ENCODE measurements at places on chromosomes 7 and 10. TPM values are rescaled to one million over a fixed set of nuclear protein-coding genes. Genes with fewer than 3 reads are reported as not detected.

GRCh38 chr7:43037531-43037930 lies 74.9 kb upstream of the HECW1 start:
- no peak for DNase-seq

DNA sequence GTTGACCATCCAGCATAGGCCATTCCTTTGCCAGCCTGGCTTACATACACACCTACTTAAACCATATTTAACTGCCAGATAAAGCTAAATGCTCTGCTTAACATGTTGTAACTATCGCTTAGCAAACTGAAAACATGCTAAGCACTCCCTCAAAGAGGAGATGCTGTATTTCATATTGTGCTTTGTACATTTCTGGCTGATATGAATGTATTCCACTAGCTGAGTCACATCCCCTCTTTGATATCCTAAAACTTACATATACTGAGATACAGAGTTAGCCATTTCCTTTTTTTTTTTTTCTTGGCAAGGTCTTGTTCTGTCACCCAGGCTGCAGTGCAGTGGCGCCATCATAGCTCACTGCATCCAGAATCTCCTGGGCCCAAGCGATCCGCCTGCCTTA lies 99.4 kb downstream of the TPST1 start:
- no peak for DNase-seq

GRCh38 chr7:116948934-116949333 lies 4.4 kb upstream of the ST7 start:
- DNase-seq = no peak

GRCh38 chr7:69518705-69519077 lies 79.6 kb upstream of the AUTS2 start:
- no peak for DNase-seq

SPDYE2B gene
- not detected for total RNA-seq

KCNMA1 gene
- 94.3 TPM for total RNA-seq

C7orf33 gene
- not detected for total RNA-seq

DNA sequence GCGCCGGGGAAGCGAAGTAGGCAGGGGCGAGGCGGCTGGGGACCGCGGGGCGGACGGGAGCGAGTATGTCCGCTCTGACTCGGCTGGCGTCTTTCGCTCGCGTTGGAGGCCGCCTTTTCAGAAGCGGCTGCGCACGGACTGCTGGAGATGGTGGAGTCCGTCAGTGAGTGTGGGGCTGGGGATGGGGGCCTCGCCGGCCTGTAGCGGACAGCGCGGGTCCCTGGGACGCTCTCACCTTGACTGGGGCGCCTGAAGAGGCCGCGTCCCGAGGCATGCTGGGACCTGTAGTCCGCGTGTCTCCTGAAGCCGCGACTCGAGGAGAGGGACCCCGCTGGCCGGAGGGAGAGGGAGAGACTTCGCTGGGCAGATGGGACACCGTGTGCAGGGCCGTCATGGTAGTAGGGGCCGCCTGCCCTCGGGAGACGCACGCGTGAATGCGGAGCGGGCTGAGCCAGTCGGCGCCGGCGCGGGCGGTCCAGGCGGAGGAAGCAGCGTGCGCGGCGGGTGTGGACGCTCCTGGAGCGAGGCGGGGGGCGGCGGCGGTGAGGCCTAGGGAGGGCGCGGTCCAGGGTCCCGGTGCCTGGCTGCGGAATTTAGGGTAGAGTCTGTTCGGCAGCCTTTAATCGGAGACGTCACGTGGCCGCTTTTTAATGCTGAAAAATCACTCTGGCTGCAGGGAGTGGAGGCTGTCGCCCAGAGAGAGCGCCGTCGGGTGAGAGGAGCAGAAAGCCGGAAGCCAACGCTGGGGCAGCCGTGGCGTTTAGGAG lies at the start of gene NDUFB2:
NDUFB2 (plus strand) TSS at position 29 of the 767 bp plus-strand sequence; CDS start at position 66, 37 bp downstream.
- DNase-seq = no peak

CALML5 gene
- 102 TPM for total RNA-seq

- DNase-seq = peak; percentile 70
Observed at GRCh38 chr10:48896756-48897440, 42.7 kb downstream of the LRRC18 start.

DNA sequence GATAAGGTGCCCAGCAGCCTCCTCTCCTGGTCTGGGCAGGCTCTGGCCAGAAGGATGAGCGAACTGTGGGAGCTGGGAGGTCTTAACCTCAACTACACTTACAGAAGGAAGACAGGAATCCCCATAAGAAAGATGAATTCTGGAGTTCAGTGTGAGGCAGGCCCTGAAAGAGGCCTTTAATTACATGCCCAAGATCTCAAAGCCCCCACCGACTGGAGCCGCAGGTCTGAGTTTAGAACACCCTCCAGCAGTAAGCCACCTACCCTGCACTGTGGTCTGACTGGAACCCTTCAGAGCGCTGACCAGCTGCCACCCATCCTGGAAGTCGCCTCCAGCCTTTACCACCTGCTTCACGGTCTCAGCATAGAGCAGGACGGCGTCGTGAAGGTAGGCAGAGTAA lies 28.2 kb upstream of the ACSL5 start:
- no peak for DNase-seq

PDE1C gene
- total RNA-seq = 19.2 TPM

DNA sequence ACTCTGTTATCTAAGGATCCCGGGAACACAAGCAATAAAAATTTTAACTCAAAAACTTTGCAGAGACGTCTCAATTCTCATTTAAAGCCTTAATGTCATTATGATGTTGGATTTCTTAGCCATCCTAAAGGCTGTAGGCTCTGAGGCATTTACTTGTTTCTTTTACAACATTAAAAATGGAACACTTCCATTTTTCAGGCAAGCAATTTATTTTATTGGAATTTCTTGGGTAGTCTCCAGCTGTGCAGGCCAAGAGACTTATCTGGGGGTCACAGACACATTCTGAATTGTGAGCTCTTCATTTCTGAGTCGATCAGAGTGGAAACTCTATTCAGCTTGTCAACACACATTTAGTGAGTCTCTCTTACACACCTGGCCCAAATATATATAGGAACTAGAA lies 48.0 kb upstream of the KIF5B start:
- no peak for DNase-seq

GRCh38 chr10:5447056-5447455 lies 34.7 kb downstream of the NET1 start:
- DNase-seq = no peak

DNA sequence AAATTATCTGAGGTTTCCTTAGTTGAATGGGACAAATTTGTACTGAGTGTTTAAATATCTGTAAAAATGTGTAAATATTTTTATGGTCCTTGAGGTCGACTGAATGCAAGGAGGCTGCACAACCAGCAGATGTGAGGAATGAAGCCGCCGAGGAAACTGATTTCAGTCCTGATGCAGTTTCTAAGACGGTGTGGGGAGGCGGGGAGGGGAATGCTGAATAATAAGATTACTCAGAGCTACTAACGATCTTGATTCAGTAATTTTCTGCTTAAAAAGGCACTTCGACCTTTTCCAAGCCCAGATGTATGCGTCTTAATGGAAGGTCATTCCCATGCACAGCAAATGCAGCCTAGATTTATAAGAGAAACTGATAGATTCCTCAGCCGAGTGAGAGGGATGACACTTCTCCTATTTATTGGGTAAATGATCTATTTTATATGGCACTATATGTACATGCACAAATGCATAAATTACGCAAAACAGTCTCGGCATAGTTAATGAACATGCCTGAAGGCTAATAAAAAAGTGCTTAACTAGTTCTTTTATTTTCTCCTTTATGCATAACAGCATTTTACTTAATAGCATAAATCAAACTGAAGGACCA lies 167.6 kb upstream of the PITRM1 start:
- no peak for DNase-seq

GRCh38 chr7:18461785-18462467 lies 33.6 kb upstream of the HDAC9 start:
- DNase-seq = no peak

DNA sequence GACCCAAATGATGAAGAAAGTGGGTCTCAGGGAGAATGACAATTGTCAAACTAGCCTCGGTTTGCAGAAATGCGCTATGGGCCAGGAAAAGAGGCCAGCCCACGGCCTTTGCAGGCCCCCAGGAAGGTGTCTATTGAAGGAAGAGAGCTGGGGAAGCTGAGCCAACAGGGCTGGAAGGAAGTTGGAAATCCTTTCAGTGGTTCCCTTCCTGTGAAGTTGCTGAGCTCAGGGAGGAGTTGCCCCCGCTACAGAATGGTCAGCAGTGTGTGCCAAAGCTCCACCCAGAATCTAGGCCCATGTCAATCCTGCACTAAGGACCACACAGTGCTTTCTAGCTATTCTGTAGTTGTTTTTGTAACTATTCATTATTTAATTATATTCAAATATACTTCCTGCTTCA lies 91.6 kb upstream of the ANLN start:
- DNase-seq = no peak

DNA sequence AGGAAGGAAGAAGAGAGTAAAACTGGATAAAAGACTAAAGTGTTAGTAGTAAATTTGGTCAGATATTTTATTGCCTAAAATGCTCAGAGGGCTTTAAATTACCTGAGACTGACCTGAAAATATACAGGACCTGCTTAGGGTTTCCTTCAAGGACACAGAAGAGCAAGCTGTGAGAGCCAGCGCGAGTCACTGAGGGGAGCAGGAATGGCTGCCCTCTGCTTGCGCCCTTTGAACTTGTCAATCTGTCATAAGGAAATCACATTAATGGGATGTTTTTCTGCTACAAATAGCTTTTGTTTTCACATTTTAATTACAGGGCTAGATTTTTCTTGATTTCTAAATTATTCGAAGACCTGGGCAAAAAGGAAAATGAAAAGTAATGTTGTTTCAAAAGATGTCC lies 26.9 kb downstream of the DNAJB9 start:
- DNase-seq = no peak

DNA sequence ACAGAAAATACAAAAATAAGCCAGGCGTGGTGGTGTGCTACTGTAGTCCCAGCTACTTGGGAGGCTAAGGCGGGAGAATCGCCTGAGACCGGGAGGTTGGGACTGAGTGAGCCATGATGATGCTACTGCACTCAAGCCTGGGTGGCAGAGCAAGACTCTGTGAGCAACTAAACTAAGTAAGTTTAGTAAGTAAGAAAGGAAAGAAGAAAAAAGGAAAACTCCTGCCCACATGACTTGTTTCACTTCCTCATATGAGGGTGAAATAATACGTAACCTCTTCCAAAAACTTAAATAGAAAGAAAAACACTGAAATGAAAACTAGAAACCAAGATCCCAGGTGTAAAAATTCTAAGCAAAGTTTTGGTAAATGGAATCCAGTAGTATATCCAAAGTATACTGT lies 79.6 kb downstream of the LARP4B start:
- DNase-seq = no peak

CHST15 gene
- total RNA-seq = 27.0 TPM

HECTD2 gene
- total RNA-seq = 13.3 TPM

DNA sequence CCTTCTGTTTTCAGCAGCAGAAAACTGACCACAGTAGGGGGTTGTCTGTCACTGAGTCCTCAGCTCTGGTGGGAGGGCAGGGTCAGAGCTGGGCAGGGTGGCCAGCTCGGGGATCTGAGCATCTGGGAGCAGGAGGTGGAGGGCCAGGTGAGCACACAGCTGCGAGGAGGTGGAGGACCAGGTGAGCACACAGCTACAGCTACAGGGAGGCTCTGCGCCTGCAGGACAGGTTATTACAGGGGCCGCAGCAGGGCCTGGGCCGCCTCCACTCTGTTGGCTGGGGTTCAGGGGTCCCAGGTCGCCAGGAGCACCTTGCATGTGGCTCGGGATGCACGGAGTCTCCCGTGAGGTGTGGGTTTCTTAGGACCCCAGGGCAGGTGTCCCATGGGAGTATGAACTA lies 52.4 kb upstream of the PRKAR1B start:
- DNase-seq = no peak

DNA sequence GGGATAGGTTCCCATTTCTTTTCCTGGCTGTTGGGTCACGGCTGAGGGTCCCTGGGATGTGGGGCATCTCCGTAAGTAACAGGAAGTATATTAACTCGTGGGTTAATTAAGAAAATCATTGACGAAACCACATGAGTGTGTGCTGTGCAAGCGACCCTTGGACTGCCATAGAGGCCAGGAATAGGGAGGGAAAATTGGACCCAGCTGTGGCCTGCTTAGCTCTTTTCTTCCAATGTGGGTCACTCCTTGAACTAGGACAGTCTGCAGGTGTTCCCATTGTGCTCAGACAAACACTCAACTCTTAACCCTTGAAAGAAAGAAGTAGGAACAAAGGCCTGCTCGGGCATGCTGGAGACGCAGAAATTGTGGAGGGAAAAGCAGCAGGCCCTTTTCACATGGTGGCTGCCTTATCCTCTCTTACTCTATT lies 25.6 kb upstream of the PLEKHA1 start:
- no peak for DNase-seq

DNA sequence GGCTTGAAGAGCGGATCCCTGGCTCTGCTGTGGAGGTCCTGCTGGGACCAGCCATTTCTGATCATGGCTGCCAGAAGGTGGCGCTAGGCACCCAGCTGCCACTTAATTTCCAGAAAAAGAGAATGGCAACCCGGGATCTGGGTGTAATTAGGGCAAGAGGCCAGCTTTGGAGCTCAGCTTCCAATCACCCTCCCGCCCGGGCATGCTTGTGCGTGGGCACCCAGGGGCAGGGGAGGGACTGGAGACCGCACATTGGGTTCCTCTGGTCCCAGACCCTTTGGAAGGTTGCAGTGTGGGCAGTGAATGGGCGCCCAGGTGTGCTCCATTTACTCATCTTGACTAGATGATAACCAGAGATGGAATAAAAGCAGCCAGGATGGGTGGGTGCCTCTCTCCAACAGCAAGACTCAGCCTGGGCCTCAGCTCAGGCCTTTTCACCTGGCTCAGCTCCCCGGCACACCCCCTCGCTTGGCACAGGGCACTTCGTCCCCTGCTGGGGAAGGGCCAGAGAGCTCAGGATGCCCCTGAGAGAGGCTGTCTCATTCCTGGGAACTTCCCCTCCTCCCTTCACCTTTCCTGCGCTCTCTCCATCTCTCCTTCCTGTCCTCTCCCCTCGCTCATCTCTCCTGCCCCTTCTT lies 14.7 kb downstream of the FAM241B start:
- DNase-seq = no peak

DNA sequence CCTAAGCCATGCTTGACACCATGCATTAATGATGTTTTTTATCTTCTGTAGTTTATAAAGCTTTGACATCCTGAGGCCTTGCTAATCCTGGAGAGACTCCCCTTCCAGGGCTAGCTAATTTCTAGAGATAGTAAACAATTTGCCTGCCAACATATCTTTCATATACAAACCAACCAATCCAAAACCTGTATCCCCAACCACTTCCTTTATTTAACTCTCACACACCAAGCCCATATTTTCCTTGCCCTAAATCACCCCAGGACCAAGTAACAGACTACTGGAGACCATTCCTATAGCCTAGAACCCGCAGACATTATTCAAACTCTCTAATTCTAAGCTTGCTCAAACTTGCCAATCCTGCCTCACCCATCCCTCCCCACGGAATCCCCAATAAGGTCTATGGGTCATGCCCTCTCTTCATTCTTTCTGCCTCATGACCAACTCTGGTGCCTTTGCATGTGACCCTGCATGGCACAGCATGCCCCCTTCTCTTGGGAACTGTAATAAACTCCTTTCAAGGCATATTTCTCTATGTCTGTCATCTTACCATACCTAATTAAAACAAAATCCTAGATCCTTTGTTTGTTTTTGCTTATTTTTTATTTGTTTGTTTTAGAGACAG lies 116.6 kb upstream of the CACUL1 start:
- no peak for DNase-seq

TMEM130 gene
- 3.7 TPM for total RNA-seq
